ENCODE measurements at places on chromosomes 16 and 17.

- H3K4me1 ChIP-seq: no peaks in the 10 kb centered on the region
- no peaks in the 10 kb centered on the region for H3K27me3 ChIP-seq
- DNase-seq: no peak
- H3K4me3 ChIP-seq: no peak overlapping the region
- H3K36me3 ChIP-seq: no peaks in the 10 kb centered on the region
Observed at GRCh38 chr17:2140683-2141082, 85.8 kb downstream of the HIC1 start.

DNA sequence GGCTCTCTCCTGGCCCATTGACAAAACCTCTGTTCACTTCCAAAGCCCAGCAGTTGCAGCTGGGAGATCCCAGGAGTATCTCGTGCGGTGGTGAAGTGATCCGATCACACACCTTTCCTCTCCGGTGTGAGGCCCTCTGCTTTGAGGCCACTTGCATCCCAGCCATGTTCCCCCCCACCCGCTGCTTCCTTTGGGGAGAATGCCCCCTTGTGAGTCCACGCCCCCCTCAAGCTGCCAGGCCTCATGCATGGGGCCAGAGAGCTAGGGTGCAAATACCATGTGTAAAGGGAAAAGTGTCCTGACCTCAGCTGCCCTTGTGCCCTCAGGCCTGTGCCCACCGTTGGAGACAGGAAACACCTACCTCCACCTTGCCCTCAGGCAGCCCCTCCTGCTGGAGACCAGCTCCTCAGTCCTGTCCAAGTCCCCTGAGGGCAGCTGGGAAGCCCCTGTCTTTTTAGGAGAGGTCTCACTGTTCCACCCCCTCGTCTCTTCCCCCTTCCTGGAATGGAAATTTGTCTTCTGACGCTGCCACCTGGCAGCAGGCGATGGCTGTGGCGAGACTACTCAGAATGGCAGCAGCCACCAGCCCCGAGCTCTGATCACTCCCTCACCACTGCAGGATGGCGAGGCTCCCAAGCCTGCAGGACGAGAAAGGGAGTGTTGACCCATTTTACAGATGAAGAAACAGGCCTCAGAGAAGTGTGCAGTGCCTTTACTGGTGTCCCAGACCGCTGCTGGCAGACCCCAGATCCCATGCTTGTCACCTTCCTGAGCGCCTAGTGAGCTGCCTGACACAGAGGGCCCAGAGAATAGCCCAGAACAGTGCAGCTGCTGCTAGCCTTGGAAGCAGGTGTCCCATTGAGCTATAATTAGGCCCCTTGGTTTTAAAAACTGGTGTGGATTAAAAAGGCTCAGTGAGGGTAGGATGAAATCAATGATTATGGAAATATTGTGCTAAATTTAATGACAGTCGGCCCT, 120.6 kb upstream of the CACNG5 start:
- DNase-seq: no peak
- H3K36me3 ChIP-seq: no peaks in the 10 kb centered on the region
- H3K4me1 ChIP-seq: peaks cover 34% of the 10 kb centered on the region
- no peak overlapping the region for H3K4me3 ChIP-seq
- no peak overlapping the region for H3K27ac ChIP-seq

GRCh38 chr17:78252701-78253635, 21.5 kb downstream of the TMEM235 start:
- H3K36me3 ChIP-seq: no peaks in the 10 kb centered on the region
- no peaks in the 10 kb centered on the region for H3K27me3 ChIP-seq
- H3K27ac ChIP-seq: no peak overlapping the region
- no peak overlapping the region for H3K4me3 ChIP-seq
- DNase-seq: no peak

GRCh38 chr17:73232587-73233373, 28.9 kb downstream of the CPSF4L start:
- H3K4me3 ChIP-seq: peak overlapping the region; percentile 80
- peaks cover 23% of the 10 kb centered on the region for H3K36me3 ChIP-seq
- DNase-seq: peak; percentile 56

DNA sequence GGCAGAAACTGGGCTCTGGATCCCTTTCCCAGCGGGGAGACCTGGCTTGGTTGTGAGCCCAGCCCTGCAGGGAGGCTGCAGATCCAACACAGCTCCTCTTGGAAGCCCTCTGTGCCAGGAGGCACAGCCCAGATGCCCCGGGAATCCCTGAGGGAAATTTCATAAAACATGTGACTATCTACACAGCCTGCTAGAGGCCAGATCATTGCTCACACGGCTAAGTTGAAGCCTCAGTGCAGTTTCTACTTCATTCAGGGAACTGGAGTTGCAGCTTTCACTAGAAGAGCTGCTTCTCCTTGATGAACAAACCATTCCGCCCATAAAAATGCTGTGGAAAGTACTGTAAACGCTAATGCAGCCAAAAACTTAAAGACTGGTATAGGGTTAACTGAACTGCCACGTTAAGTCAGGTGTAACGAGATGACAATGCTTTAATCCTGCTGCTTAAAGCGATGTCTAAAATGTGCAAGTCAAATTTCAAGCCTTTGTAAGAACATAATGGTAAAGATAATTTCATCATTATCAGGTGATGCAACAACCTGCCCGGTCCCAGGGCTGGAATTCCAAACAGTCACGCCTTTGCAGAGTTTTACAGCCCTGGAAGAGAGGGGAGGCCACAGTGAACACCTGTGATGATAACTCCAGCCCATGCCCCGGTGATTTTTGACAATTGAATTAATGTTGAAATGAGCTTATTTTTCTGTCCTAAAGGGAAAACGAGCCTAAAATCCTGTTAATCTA, 172.5 kb downstream of the ZFHX3 start:
- H3K4me1 ChIP-seq: peaks cover 28% of the 10 kb centered on the region
- no peak overlapping the region for H3K4me3 ChIP-seq
- H3K27ac ChIP-seq: no peak overlapping the region
- H3K27me3 ChIP-seq: no peaks in the 10 kb centered on the region
- DNase-seq: peak; percentile 26

- H3K4me1 ChIP-seq: no peaks in the 10 kb centered on the region
- no peak overlapping the region for H3K27ac ChIP-seq
- no peaks in the 10 kb centered on the region for H3K27me3 ChIP-seq
- H3K36me3 ChIP-seq: no peaks in the 10 kb centered on the region
Observed at GRCh38 chr17:18158022-18158600, 25.5 kb upstream of the ALKBH5 start.

- H3K27ac ChIP-seq: no peak within 1 kb of the TSS
- H3K36me3 ChIP-seq: no peaks in the 10 kb centered on the region
- no peak for DNase-seq
- H3K4me1 ChIP-seq: no peaks in the 10 kb centered on the region
- H3K4me3 ChIP-seq: no peak within 1 kb of the TSS
Observed at GRCh38 chr17:6713130-6713917, at the start of gene SLC13A5. Gene SLC13A5 (minus strand): TSS chr17:6713369. CDS start chr17:6713333, 36 bp downstream.

DNA sequence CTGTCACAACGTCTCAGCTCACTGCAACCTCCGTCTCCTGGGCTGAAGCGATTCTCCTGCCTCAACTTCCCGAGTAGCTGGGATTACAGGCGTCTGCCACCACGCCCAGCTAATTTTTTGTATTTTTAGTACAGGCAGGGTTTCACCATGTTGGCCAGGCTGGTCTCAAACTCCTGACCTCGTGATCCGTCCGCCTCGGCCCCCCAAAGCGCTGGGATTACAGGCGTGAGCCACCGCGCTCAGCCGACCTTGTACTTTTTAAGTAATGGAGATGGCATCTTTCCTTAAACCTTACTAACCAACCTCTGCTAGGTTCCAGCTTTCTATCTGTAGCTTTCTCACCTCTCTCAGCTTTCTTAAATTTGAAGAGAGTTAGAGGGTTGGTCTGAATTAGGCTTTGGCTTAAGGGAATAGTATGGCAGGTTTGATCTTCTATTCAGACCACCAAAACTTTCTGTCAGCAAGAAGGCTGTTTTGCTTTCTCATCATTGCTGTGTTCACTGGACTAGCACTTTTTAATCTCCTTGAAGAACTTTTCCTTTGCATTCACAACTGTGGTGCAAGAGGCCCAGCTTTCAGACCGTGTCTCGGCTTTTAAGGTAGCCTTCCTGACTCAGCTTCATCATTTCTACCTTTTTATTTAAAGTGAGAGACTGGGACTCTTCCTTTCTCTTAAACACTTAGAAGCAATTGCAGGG, 28.0 kb downstream of the YWHAE start:
- H3K36me3 ChIP-seq: peaks cover 9% of the 10 kb centered on the region
- no peak for DNase-seq
- H3K27ac ChIP-seq: no peak overlapping the region
- no peaks in the 10 kb centered on the region for H3K27me3 ChIP-seq

GRCh38 chr17:68346448-68346847, 55.2 kb downstream of the ARSG start:
- H3K4me1 ChIP-seq: no peaks in the 10 kb centered on the region
- H3K27ac ChIP-seq: no peak overlapping the region
- no peak overlapping the region for H3K4me3 ChIP-seq
- H3K36me3 ChIP-seq: no peaks in the 10 kb centered on the region

- H3K4me3 ChIP-seq: no peak overlapping the region
- peaks cover 9% of the 10 kb centered on the region for H3K4me1 ChIP-seq
- H3K27me3 ChIP-seq: no peaks in the 10 kb centered on the region
- DNase-seq: peak; percentile 36
Observed at GRCh38 chr17:27506348-27507218, 50.3 kb downstream of the KSR1 start.

DNA sequence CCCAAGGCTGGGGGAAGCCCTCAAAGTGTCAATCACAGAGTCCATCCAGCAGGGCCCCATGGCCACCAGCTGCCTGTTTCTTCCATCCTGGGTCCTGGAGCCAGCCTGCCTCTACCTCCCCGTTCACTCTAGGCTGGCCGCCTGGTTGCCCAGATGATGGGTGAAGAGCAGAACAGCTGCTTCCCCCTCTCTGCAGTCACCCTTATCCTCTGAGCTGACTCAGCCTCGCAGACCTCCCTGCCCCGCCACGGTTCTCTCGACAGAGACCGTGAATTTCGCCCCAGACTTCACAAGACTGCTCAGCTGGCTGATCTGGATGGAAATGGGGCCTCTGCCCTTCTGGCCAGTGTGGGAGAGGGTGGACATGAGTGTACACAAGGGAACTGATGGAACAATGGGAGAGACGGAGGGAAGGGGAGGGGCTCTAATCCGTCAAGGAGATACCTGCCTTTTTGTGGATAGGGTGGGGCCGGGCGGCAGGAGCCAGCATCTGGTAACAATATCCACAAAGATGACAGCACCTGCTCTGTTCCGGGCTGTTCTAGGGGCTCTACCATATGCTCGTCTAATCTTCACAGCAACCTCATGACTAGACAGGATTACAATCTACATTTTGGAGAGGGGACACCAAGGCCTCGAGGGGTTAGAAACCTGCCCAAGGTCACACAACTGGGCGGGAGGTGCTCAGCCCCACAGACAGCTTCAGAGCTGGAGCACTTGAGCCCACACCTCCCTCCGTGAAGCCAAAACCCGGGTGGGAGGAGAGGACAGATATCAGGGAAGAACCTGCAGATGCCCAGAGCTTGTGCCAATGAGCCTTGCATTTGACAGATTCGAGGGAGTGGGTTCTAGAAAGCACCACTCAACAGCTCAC, 136.0 kb downstream of the SDK2 start:
- H3K4me3 ChIP-seq: no peak overlapping the region
- H3K27me3 ChIP-seq: peaks cover 69% of the 10 kb centered on the region
- no peaks in the 10 kb centered on the region for H3K36me3 ChIP-seq
- no peaks in the 10 kb centered on the region for H3K4me1 ChIP-seq
- DNase-seq: no peak

- H3K27ac ChIP-seq: no peak overlapping the region
- no peaks in the 10 kb centered on the region for H3K27me3 ChIP-seq
- DNase-seq: no peak
- H3K4me3 ChIP-seq: no peak overlapping the region
Observed at GRCh38 chr16:14470788-14471187, 159.3 kb downstream of the PARN start.

DNA sequence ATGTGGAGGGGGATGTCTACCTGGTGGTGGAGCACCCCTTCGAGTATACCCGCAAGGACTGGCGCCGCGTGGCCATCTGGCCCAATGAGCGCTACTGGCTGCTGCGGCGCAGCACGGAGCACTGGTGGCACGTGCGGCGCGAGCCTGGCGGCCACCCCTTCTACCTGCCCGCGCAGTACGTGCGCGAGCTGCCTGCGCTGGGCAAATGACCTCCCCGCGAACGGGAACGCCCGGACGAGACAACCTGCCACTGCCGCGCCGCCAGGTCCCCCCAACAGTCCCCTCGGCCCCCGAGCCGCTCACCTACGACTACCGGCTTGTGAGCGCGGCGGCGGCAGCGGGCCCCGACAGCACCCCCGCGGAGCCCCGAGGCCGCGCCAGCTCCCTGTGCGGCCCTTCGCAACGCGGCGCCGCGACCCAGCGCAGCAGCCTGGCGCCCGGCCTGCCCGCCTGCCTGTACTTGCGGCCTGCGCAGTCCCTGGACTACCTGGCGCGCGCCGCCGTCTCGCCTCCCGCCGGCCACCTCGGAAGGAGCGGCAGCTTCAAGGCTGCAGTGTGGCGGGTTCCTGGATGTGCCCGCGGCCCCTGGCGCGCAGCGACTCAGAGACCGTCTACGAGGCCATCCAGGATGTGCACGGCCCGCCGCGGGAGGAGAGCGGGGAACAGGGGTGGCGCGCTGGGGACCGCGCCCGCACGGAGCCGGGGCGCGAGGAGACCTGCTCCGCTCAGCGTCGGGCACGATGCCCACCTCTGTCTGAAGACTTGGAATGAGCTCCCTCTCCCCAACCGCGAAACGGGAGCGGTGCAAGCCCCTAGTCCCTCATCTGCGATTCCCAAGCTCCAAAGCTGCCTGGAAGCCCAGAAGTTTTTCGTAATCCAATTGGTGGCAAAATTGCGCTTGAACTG, 48.7 kb upstream of the AMZ2 start:
- peaks cover 53% of the 10 kb centered on the region for H3K27me3 ChIP-seq
- H3K4me3 ChIP-seq: peak overlapping the region; percentile 47
- peaks cover 28% of the 10 kb centered on the region for H3K4me1 ChIP-seq
- H3K27ac ChIP-seq: no peak overlapping the region

- peaks cover 28% of the 10 kb centered on the region for H3K36me3 ChIP-seq
- H3K4me1 ChIP-seq: peaks cover 12% of the 10 kb centered on the region
- peak overlapping the region; percentile 91 for H3K4me3 ChIP-seq
- no peaks in the 10 kb centered on the region for H3K27me3 ChIP-seq
- peak; percentile 20 for DNase-seq
Observed at GRCh38 chr17:80146121-80147034, 550 bp downstream of the EIF4A3 start.

GRCh38 chr16:89090182-89090630, 3.4 kb upstream of the ACSF3 start:
- peaks cover 11% of the 10 kb centered on the region for H3K27me3 ChIP-seq
- H3K36me3 ChIP-seq: no peaks in the 10 kb centered on the region
- no peak overlapping the region for H3K4me3 ChIP-seq
- H3K27ac ChIP-seq: no peak overlapping the region

DNA sequence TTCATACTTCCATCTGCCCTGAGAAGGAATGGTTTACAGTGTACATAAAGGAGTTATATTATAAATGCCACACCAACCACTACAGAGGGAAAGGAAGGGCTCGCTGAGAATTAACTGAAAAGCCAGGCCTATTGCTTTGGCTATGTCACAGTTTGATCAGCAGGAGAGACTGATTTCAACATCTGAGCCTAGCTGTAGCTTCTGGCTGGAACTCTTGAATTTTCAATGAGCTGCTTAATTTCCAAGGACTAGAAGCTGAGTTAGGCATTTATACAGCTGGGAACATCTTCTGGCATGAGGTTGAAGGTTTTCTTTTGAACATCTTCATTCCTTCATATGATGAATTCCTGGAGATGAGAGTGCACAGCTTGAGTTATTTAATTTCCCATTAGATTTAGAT, 47.6 kb upstream of the GNAO1 start:
- no peaks in the 10 kb centered on the region for H3K4me1 ChIP-seq
- H3K36me3 ChIP-seq: no peaks in the 10 kb centered on the region
- H3K27me3 ChIP-seq: peaks cover 13% of the 10 kb centered on the region
- H3K4me3 ChIP-seq: no peak overlapping the region
